ENCODE measurements at places on chromosomes 6 and 20.

DNA sequence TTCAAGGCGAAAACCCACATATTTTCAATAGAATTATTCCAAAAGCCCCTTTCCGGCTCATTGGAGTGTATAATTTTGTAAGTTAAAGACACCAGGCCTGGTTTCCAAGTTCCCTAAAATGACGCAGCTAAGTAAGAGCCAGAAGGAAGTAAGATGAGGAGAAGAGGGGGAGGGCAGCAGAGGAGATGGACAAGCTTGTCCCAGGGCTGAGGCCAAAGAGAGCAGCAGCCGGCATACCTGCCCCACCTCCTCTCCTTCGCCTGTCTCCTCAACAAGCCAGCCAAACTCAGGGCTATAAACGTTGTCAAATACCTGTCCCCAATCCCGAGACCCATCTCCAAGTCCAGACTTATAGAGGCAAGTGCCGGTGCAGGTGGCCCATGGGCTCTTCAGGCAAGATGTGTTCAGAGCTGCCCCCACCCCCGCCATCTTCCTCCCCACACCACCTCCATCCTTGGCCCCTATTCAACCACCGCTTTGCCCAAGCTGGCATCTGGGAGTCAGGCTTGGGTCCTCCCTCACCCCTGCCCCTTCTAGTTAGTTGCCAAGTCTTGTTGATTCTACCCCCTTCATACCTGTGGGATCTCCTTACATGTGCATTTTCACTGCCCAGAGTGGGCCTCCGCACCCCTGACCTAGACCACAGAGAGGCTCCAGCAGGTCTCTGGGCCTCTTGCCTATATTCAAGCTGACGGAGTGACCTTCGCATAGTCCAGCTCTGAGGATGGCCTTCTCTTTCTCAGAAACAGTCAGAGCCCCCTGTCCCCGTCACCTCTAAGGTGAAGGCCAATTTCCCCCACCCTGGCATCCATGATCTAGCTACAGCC is 75.7 kb upstream of the SIRPA start:
- H3K4me3 ChIP-seq: no peak overlapping the region
- no peaks in the 10 kb centered on the region for H3K36me3 ChIP-seq
- DNase-seq: no peak
- no peaks in the 10 kb centered on the region for H3K27me3 ChIP-seq
- peak overlapping the region; percentile 82 for H3K27ac ChIP-seq

- no peaks in the 10 kb centered on the region for H3K27me3 ChIP-seq
- no peak overlapping the region for H3K27ac ChIP-seq
- H3K4me3 ChIP-seq: no peak overlapping the region
- no peaks in the 10 kb centered on the region for H3K36me3 ChIP-seq
- no peaks in the 10 kb centered on the region for H3K4me1 ChIP-seq
These were observed 405.7 kb upstream of the CITED2 start for GRCh38 chr6:139779988-139780774.

GRCh38 chr6:6900569-6901204 is 207.1 kb upstream of the RREB1 start:
- no peak overlapping the region for H3K4me3 ChIP-seq
- DNase-seq: no peak
- no peaks in the 10 kb centered on the region for H3K27me3 ChIP-seq
- H3K4me1 ChIP-seq: no peaks in the 10 kb centered on the region
- no peak overlapping the region for H3K27ac ChIP-seq
- no peaks in the 10 kb centered on the region for H3K36me3 ChIP-seq

DNA sequence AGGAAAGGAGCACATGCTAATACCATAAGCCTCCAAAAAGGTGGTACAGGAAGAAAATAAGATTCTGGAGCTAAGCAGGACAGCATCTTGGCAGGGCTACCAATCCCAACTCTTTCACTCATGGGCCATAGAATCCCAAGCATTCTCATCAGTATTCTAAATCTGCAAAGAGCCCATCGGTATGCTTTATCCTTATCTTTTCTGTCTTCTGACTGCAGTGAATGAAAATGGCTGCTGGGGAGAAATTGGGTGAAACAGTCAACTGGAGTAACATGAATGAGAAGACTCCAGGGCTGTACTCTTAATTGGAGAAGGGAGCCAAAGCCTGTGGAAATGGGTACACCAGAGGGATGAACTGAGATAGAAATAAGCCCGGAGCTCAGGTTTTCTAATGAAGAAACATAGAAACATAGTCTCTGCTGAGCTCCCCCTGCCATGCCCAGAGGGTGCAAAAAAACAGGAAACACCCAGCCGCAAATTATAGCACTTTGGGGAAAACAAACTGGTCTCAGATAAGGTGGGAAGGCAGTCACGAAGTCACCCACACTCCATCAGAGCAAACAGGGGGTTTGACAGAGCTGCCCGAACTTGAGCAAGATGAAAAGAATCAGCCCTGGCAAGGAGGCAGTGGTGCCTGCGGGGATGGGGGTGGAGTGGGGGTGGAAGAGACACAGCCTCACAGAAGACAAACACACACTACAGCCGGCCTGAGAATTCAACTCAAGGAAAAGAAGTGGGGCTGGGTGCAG is 35.4 kb upstream of the E2F3 start:
- no peak overlapping the region for H3K27ac ChIP-seq
- H3K27me3 ChIP-seq: no peaks in the 10 kb centered on the region
- no peaks in the 10 kb centered on the region for H3K4me1 ChIP-seq
- no peak overlapping the region for H3K4me3 ChIP-seq
- no peak for DNase-seq

GRCh38 chr6:124535746-124536145 is 426.5 kb upstream of the RNF217 start:
- no peaks in the 10 kb centered on the region for H3K36me3 ChIP-seq
- H3K4me3 ChIP-seq: no peak overlapping the region
- DNase-seq: no peak
- H3K27me3 ChIP-seq: no peaks in the 10 kb centered on the region
